ENCODE measurements at places on chromosomes 6 and 20.

GRCh38 chr20:47854687-47855212 lies 69.5 kb upstream of the SULF2 start:
- peak; percentile 60 for DNase-seq

GRCh38 chr20:8454137-8454712 lies 322.2 kb downstream of the PLCB1 start:
- DNase-seq = peak; percentile 88

DNA sequence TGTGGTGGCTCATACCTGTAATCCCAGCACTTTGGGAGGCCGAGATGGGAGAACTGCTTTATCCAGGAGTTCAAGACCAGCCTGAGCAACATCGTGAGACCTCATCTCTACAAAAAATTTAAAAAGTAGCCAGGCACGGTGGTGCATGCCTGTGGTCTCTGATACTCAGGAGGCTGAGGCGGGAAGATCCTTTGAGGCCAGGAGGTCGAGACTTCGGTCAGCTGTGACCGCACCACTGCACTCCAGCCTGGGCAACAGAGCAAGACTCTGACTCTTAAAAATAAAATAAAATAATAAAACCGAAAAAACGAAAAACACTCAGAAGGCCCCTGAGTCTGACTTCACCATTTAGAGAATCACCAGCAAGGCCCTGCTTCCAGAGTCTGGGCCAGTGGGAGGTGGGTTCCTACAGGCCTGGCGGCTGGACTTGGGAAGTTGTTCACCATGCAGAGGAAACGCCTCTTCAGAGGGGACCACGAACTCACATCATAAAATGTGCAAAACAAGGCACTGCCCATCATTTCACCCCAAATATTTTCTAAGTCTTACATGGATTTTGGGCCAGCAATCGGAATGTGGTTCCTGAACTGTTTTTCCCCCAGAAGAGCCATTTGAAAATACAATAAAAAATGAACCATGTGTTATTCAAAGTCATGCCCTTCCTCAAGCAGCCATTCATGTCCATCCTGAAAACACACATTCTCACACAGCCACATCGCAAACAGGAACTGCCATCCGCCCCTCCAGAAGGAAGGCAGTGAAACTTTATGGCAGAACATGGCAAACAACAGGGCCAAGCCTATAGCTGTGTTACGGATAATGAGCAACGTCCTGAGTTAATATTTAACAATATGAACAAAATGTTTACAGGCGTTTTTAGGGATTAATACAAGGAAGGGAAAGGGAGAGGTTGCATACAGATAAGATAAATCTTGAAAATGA lies 57.8 kb downstream of the SLC22A23 start:
- no peak for DNase-seq

DNA sequence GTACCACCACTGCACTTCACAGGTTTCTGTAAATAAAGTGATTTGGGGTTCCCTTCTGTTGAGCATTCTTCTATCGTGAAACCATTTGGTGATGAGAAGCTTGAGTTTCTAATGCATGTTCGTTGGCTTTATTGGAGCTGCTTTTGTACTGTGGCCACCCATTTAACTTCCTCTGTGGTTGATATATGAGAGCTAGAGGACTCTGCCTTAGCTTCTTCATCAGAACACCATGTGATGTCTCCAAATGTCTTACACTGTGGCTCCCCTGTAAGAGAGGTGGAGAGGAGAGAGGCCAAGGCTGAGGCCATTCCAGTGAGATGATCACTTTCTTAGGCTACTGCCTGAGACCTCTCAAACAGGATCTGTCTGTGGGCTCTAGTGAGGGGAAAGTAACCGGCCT lies 114.5 kb downstream of the SLC16A10 start:
- no peak for DNase-seq

- no peak for DNase-seq
Observed at GRCh38 chr6:33985313-33985751, 160.6 kb downstream of the GRM4 start.

DNA sequence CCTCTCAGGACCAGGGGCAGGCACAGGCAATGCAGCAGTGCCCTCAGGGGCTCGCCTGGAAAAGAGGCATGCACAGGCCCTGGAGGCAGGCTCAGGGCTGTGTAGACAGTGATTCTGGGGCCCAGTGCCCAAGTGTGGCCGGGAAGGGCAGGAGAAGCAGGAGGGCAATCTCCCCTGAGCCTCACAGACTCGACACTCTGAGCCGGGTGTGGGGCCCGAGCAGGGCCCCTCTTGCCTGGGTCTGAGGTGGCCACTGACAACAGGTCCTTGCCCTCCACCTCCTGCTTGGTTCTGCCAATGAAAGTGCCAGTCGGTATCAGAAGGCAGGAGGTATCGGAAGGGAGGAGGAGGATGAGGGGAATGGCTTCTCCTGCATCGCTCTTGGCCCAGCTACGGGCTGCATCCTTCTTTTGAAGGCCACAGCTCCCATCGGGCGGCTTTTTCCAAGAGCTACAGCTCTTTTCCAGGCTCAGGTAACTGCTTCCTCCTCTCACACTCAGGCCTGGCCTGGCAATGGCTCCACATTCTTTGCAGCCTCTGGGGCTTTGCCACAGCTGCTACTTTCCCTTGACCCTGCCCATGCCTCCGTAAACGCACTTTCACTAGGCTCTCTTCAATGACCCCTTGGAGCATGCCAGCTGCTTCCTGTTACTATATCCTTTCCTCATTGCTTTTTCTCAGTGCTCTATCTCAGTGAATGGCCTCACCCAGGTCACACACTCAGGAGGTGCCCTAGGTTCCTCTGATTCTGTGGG lies 24.5 kb downstream of the GABRR2 start:
- DNase-seq = no peak

GRCh38 chr20:58075586-58076345 lies 152.7 kb downstream of the ANKRD60 start:
- DNase-seq = no peak

- no peak for DNase-seq
Observed at GRCh38 chr6:144106206-144106605, 10.8 kb upstream of the SF3B5 start.

GRCh38 chr6:117384659-117385058 lies 41.1 kb downstream of the ROS1 start:
- DNase-seq = no peak

DNA sequence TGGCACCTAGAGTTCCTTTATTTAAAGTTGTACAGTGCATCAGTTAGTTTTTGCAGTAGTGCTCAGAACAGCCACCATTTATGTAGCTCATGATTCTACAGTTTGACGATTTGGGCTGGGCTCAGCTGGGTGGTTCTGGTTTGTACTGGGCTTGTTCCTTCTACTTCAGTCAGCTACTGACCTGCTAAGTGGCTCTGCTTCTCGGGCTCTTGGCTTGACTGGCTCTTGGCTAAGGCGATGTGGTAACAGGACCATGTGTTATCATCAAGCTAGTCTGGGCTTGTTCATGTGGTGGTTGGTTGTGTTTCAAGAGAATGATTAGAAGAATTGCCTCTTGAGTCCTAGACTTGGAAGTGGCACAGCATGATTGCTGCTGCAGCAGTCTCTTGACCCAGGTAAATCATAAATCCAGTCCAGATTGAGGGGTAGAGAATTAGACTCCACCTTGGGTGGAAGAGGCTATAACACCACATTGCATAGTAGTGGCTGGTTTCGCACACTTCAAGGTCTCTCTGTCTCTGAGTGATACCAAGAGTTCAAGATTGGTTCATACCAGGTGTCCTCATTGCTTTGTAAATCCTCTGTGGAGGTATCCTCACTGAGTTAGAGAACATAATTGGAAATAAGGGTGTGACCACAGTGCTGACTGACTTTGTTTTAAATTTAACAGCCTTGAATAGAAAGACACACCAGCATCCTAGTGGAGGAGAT lies 253.0 kb downstream of the ARID1B start:
- no peak for DNase-seq

DNA sequence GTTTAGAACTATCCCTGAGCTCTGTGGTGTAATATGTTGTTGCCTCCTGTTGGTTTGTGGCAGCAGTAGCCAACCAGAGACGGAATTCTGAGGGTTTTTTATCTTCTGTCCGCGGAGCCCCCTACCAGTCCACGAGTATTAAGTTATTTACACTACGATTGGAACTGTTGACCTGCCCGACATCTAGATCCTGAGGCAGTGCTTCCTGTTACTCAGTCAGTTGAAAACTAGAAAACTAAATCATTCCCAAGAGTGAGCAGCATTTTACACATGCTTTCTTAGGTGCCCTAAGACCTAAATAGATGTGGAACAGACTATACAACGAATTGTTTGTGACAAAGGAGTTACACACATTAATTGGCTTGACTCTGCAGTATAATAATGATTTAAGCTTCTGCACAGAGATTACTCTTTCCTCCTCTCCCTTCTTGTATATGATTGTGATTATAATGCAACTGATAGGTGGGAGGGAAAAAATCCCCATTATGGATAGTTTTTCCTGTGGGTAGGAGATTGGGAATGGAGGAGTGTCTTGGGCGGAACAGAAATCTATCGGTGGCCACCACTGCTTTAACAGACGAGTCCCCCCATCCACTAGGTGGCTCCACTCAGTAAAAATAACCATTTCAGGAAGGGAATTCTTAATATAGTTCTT lies 1.7 kb downstream of the LOC128125822 start:
- DNase-seq = peak; percentile 13

- DNase-seq = no peak
Observed at GRCh38 chr6:133980168-133980567, 27.1 kb downstream of the TBPL1 start.

GRCh38 chr20:11918391-11918845 lies 725 bp downstream of the BTBD3 start:
- DNase-seq = no peak

GRCh38 chr6:135323202-135323668 lies 142.1 kb downstream of the MYB start:
- DNase-seq = no peak

- DNase-seq = no peak
Observed at GRCh38 chr6:156507656-156508055, 269.5 kb upstream of the ARID1B start.

DNA sequence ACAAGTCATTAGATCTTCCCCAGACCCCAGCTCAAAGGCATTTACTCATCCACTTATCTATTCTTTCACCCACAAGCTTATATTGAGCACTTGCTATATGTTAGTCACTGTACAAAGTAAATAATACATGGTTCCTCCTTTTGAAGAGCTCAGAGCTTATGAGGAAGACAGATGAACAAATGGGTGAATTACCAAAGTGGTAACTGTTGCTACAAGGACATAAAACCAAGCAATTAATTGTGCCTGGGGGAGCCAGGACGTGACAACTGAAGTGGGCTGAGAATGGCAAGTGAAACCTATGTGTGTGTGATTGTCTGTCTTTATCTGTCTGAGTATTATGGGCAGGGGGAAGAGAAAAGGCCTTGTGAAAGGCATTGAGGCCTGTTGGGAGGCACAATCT lies 45.6 kb upstream of the AKIRIN2 start:
- no peak for DNase-seq

- no peak for DNase-seq
Observed at GRCh38 chr6:56664029-56664428, 21.3 kb upstream of the DST start.

- DNase-seq = no peak
Observed at GRCh38 chr20:23028392-23028791, 6.7 kb upstream of the SSTR4 start.

DNA sequence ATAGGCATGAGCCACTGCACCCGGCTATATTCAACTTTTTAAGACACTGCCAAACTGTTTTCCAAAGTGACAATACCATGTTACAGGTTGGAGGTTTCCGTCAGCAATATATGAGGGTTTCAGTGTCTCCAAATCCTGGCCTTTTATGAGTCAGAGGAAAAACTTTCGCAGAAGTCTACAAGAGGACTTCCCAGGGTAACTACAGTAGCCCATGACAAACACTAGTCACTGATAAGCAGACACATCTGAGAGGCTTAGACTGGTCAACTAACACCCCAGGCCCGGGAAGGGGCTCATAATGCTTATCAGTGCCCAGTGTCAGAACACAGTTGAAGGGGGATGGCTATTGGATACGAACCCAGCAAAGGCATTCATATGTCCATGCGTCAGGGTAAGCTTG lies 85.4 kb downstream of the SOX4 start:
- peak; percentile 35 for DNase-seq

GRCh38 chr20:20211274-20211987 lies 156.5 kb upstream of the INSM1 start:
- peak; percentile 60 for DNase-seq

DNA sequence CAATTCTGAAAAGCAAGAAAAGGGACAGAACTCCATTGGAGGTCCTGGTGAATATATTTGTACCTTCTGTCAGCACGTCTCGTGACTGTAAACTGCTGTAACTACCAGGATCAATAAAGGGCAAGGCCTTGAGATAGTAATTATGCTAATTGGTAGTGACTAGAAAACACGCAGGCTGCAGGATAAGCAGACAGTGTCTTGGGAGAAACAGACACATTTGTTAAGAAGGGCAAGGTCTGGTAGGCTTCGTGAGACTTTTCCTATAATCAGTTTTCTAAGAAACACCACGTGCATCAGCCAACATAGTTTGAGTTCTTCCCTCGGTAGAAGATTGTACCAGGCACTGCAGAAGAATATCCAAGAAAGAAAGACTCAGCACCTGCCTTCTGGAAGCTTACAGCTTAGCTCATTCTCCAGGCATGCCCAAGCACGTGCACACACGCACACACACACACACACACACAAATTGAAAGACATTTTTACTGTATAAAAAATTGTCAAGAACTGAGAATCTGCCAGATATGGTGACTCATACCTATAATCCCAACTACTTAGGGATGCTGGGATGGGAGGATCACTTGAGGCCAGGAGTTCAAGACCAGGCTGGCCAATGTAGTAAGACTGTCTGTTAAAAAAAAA lies 167.0 kb upstream of the SASH1 start:
- DNase-seq = no peak

DNA sequence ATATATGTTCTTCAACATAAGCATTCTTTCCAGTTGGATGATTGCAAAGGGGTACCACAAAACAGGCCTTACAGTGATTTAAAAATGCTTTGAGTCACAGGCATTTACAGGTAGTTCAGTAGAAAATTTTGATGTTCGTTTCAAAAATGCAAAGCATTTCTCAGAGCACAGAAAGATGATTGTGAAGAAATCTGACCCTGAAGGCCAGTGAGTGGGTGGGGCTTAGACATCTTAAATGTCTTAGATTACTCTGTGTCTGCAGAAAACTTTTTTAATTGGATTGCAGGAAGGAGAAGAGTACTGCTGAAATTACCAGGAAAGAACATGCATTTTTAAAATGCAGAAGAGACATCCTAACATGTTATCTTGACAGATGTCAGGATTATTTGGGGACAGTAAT lies 268.3 kb downstream of the CDKAL1 start:
- DNase-seq = no peak

- DNase-seq = peak; percentile 75
Observed at GRCh38 chr20:4592316-4593148, 129.2 kb upstream of the PRND start.

Measured in AG08395 (cell line).